NCI-H187 treated with DMSO at 0.1 percent for 48 hours (cell line): ENCODE measurements at places on chromosomes 1 and 21.

GRCh38 chr1:59404796-59405195, 107.9 kb downstream of the FGGY start:
- DNase-seq: no peak

DNA sequence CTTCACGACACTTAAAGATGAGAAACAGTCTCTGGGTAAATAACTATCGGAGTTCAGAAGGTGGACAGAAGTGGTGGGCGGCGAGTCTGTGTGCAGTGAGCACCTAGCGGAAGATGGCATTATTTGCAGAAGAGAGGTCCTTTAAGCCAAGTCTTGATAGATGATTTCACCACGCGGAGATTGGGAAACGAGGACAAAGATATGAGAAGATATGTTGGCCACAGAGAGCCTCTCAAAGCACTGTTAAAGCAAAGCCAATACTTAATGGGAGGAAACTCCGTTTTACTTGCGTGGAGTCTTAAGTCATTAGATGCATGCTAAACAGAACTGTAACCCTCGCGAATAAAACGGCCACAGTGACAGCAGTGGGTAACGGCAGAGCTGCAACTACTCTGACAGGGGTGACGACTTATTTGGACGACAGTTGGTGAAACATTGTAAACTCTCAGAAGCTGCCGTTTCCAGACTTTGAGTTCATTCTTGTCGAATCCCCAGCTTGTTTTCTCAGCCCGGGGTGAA, 577 bp upstream of the CEP350 start:
- DNase-seq: peak; percentile 77

DNA sequence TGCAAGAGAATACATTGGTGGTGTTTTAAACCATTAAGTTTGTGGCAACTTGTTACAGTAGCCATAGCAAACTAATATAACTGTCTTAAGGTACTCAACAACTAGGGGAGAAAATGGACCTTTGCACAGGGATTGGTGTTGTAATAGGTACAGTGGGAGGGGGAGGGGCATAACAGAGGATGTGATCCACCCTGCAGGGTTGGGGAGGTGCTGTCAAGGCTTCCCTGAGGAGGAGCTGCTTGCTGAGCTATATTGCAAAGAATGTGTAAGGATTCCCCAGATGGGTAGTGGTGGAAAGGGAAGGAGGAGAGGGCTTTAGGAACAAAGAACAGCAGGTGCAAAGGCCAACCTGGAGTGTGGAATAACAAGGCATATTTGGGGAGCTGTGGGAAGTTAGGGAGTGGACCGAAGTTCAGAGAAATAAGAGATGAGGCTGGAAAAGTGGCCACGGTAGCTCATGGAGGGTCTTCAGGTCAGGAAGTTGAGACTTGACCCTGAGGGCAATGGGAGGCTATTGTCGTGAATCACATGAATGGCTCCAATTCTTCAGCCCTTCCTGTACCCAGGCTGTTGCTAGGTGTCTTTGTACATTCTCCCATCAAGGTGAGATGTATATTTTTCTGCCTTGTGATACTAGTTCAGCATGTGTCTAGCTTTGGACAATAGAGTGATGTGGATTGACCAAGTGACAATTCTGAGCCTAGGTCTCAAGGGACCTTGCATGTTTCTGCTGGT, 168.6 kb upstream of the CSF3R start:
- no peak for DNase-seq

DNA sequence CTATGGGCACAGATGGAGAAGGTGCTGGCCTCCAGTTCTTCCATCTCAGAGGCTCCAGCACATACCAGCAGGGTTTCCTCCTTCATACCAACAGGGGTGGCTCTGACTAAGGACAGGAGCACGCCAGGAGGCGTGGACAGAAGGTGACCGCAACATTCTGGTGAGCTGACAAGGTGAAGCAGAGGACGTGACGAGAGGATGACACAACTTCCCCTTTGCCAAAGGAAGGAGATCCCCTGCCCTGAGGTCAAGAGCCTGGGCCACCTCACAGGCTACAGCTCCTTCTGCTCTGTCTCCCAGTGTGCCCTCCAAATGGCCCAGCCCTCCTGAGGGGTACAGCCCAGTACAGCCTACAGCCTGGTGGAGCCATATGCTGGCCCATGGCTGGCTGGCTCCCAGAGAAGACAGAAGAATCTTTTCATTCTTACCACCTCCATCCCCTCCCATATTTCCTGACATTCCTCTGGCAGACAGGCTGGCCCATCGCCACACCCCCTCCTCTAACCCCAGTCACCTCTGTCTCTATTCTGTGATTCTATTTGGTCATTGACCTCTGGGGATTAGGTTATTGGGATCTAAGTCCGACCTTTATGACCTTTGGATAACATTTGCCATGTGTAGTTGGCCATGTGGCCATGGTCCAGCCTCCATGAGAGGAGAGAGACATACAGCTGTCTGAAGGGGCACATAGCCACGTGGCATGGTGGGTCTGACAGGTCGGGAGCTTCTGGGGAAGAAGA, 5.1 kb upstream of the LAMB3 start:
- no peak for DNase-seq

GRCh38 chr1:112393631-112393974, 2.4 kb upstream of the CTTNBP2NL start:
- no peak for DNase-seq
